GM12878 (cell line): ENCODE measurements at places on chromosomes 4 and X. TPM values are rescaled to one million over a fixed set of nuclear protein-coding genes. Genes with fewer than 3 reads are reported as not detected.
A peak's percentile ranks its signal among the peaks of the same experiment; 100 is the strongest.

- no peaks in the 10 kb centered on the region for H3K36me3 ChIP-seq
- no peaks in the 10 kb centered on the region for H3K27me3 ChIP-seq
- DNase-seq = no peak
- H3K27ac ChIP-seq = no peak overlapping the region
- H3K4me1 ChIP-seq = no peaks in the 10 kb centered on the region
- no peak overlapping the region for H3K4me3 ChIP-seq
These were observed 49.1 kb downstream of the APOOL start for GRCh38 chrX:85052636-85053343.

DNA sequence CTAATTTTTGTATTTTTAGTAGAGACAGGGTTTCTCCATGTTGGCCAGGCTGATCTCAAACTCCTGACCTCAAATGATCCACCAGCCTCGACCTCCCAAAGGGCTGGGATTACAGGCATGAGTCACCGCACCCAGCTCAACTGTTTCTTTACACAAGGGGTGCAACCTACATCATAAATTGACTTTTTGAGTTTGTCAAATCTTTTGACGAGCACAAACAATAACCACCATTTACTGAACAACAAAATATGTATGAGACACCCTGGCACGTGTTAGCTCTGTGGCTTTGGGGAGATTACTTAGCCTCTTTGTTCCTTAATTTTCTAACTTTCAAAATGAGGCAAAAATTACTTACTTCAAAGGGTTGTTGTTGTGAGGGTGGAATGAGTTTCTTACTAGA lies 23.5 kb upstream of the SLC34A2 start:
- no peaks in the 10 kb centered on the region for H3K4me1 ChIP-seq
- no peak overlapping the region for H3K4me3 ChIP-seq
- H3K27me3 ChIP-seq = no peaks in the 10 kb centered on the region
- no peak for DNase-seq
- no peaks in the 10 kb centered on the region for H3K36me3 ChIP-seq
- no peak overlapping the region for H3K27ac ChIP-seq

DNA sequence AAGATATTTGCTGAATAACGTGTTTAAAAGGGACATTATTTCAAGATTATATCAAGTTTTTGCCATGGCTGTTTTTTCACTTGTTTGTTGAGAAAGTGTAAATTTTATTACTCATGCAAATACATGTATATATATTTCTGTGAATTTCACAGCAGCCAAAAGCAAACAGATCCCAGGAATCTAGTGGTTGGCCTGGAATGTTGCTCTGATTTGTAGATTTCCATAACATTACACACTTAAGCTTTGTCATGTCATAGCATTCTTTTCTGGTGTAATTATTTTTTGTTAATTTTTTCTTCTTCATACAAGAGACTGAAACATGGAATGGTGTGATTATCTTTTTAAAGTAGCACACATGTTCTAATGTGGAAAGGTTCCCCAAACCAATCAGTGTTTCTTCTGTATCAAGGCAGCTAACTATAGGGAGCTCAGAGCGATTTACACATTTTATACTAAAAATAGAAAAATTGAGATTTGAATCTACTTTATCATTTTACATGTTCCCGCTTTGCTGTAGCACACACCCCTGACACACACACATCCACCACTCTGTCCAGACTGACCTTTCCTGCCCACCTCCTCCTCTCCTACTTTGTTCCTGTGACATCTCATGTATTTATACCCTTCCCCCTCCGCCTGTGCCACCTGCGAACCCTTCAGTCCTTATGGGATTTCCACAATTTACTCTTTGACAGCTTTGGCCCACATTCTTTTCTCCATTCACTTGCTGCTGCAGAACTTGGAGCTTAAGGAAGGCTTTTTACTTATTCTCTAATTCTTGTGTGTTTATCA lies 20.3 kb downstream of the RUFY3 start:
- no peaks in the 10 kb centered on the region; the same call in 1 of the 2 replicates for H3K27me3 ChIP-seq
- no peaks in the 10 kb centered on the region for H3K36me3 ChIP-seq
- peaks cover 4% of the 10 kb centered on the region for H3K4me1 ChIP-seq
- no peak for DNase-seq
- H3K27ac ChIP-seq = no peak overlapping the region
- H3K4me3 ChIP-seq = no peak overlapping the region

DNA sequence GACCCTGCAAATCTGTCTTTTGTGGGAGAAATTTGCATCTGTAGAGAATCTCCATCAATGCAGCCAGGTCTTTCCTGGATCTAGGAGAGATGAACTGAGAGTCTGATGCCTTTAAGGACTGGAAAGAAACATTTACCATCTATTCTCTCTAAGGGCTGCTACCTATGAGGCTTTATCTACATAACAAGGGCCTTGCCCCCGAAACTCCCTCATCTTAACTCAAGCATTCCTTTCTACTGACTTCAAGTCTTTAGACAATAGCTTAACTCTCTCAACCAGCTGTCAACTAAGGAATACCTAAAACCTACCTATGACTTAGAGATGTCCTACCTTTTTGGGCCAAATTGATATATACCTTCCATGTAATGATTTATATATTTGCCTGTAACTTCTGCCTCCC lies 32.1 kb downstream of the MAGEB17 start:
- DNase-seq = no peak
- no peaks in the 10 kb centered on the region for H3K4me1 ChIP-seq
- no peak overlapping the region for H3K27ac ChIP-seq
- no peaks in the 10 kb centered on the region for H3K27me3 ChIP-seq

DNA sequence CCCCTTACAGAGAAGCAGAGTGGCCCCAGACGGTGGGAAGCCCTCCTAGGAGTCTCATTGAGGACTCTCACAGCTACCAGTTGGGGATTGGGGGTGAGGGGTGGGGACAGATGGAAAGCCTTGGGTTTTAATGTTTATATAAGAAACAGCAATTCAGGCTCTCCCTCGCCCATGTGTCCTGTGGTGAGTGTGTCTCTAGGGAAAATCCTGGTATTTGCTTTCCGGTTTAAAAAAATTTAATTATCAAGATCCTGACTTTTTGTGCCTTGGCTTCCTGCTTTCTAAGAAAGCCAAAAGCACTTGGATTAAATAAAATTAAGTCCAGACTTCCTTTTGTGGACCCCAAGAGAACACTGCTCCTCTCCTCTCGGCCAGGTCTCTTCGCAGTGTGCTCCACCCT lies 93.8 kb downstream of the SOWAHB start:
- H3K4me3 ChIP-seq = no peak overlapping the region
- H3K4me1 ChIP-seq = no peaks in the 10 kb centered on the region
- H3K36me3 ChIP-seq = no peaks in the 10 kb centered on the region
- no peak for DNase-seq

The TMPRSS11D gene
- total RNA-seq = not detected in 2 replicates

- H3K4me1 ChIP-seq = no peaks in the 10 kb centered on the region
- H3K27ac ChIP-seq = no peak overlapping the region; the same call in 1 of the 2 replicates
- no peak for DNase-seq
- no peak overlapping the region for H3K4me3 ChIP-seq
- no peaks in the 10 kb centered on the region for H3K36me3 ChIP-seq
These were observed 153.7 kb downstream of the FBXW7 start for GRCh38 chr4:152382057-152382785.

GRCh38 chr4:75429208-75429607 lies 85.0 kb downstream of the RCHY1 start:
- no peak overlapping the region for H3K27ac ChIP-seq
- no peaks in the 10 kb centered on the region; the same call in 1 of the 2 replicates for H3K4me1 ChIP-seq
- H3K36me3 ChIP-seq = no peaks in the 10 kb centered on the region
- no peaks in the 10 kb centered on the region for H3K27me3 ChIP-seq
- DNase-seq = no peak
- no peak overlapping the region for H3K4me3 ChIP-seq

DNA sequence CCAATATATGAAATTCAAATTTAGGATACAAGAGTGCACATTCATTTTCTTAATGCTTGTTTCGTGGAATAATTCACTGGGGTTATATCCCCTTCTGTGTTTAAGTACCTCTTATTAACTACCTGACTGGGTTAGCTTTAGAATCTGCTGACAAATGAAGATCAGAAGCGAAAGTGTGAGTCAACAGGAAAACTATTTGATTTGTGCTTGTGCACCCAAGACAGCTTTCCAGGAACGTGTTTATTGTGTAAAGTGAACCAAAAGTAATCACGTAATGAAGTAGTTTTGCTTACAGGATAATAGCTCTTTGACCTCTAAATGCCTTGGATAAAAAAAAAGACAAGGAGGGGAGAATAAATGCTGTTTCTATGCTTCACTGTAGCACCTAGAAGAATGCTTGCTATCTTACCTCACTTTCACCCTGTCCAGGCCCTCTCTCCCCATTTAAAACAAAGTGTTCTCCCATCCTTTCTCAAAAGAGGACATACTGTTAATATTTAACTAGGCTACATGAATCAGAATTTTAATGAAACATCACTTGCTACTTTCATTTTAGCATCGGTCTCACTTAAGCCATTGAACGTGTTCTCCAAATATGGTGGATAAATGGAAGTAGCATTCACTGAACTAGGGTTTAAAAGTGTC lies 141.9 kb downstream of the THOC2 start:
- no peaks in the 10 kb centered on the region for H3K27me3 ChIP-seq
- H3K27ac ChIP-seq = no peak overlapping the region
- H3K4me3 ChIP-seq = no peak overlapping the region
- no peaks in the 10 kb centered on the region; the same call in 1 of the 2 replicates for H3K4me1 ChIP-seq
- no peaks in the 10 kb centered on the region for H3K36me3 ChIP-seq
- DNase-seq = peak; percentile 24

DNA sequence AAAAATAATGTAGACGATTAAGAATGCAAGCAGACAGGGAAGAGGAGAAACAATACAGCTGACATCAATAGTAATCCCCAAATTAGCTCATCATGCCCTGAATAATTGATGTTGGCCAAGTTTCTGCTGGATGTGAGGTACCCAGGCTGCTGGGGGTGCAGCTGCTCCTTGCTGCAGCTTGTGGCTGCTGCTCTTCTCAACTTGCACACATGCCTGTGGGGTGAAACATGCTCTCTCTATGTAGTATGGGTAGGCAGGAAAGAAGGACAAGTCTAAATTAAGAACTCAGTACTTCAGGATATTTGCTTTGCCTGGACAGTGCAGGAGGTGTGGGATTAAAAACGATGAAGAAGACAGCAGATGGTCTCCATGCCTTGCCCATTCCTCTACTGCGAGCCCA lies 16.7 kb downstream of the EDA2R start:
- no peaks in the 10 kb centered on the region for H3K36me3 ChIP-seq
- no peak overlapping the region for H3K4me3 ChIP-seq
- no peaks in the 10 kb centered on the region for H3K4me1 ChIP-seq
- no peaks in the 10 kb centered on the region for H3K27me3 ChIP-seq

The ERAS gene
- total RNA-seq = not detected in 2 replicates

- H3K4me1 ChIP-seq = no peaks in the 10 kb centered on the region
- no peak overlapping the region for H3K27ac ChIP-seq
These were observed 138.4 kb upstream of the ARX start for GRCh38 chrX:25154168-25154567.

The FRMD7 gene
- total RNA-seq = not detected in 2 replicates

DNA sequence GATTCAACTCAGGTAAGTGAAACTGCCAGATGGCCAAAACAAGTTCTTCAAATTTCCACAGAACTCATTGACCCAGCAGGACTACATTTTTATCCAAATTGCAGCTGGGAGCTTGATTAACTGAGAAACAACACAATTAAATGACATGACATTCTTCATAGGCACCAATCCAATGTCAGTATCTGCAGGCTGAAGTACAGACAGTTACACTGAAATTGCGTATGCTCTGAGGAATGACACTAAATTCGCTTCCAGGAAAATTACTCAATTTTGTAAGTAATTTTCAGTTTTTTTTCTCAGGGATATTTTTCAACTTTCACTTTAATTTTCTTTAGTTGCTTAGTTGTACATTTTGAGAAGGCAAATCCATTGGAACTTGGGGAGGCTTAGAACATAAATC lies 4.5 kb downstream of the C1GALT1C1 start:
- H3K4me3 ChIP-seq = 0 out of 2 replicates have a peak overlapping the region, but pooled peaks have one; percentile 8
- H3K27me3 ChIP-seq = no peaks in the 10 kb centered on the region
- no peaks in the 10 kb centered on the region; the same call in 1 of the 2 replicates for H3K4me1 ChIP-seq
- no peak overlapping the region for H3K27ac ChIP-seq
- no peaks in the 10 kb centered on the region; the same call in 1 of the 2 replicates for H3K36me3 ChIP-seq
- no peak for DNase-seq

- H3K27me3 ChIP-seq = no peaks in the 10 kb centered on the region
- no peak overlapping the region for H3K4me3 ChIP-seq
- no peak for DNase-seq
- no peaks in the 10 kb centered on the region for H3K36me3 ChIP-seq
- no peaks in the 10 kb centered on the region for H3K4me1 ChIP-seq
These were observed 340.9 kb downstream of the CENPC start for GRCh38 chr4:67204441-67204840.

DNA sequence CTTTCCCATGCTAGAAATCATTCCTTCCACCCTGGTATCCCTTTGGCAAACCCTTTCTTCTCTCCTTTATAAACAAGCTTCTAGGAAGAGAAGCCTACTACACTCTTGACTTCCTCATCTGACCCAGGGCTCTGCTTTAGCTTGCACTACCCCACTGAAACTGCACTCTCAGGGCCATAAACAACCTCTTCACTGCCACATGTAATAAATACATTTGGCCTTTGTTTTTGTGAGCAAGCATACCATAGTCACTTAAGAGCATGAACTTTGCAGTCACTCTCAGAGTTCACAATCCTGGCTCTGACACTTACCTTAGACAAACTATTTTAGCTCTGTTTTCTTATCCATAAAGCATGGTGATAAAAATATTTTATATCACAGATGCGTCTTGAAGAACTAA lies 50.7 kb upstream of the USP38 start:
- H3K36me3 ChIP-seq = no peaks in the 10 kb centered on the region
- no peaks in the 10 kb centered on the region for H3K27me3 ChIP-seq
- no peaks in the 10 kb centered on the region for H3K4me1 ChIP-seq
- H3K27ac ChIP-seq = no peak overlapping the region
- no peak for DNase-seq

The MSL3 gene
- total RNA-seq = 29.0 and 34.2 TPM in 2 replicates

The BEND4 gene
- total RNA-seq = 0.08 and 0.15 TPM in 2 replicates

The ATXN3L gene
- total RNA-seq = not detected in 2 replicates

DNA sequence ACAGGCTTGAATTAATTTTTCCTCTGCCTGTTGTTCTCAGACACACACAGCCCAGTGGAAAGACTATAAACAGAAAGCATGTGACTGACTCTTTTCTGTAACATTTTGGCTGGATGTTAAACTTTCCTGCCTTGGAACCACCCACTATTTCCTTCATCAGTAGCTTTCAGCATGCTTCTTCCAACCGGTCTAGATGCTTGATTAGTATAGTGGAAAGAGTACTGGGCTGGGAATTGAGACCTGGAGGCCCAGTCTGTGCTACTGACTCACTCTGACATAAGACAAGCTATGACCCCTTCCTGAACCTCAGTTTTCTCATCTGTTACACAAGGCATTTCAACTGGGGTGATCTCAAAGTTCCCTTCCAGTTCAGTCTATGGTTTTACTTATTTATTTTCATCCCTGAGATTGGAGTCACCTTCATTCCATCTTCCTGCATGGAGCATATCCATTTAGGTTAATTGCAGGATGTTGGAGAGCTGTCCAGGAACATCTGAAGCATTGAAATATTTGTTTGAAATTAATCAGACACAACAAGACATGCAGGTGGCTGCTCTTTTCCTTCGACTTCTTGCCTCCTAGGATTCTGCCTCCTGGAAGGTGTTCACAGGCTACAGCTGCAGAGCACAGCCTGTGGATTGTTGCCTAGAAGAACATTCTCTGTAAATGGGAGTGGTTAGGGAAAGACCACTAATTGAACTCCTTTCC lies 173.4 kb downstream of the RTL9 start:
- H3K36me3 ChIP-seq = no peaks in the 10 kb centered on the region
- no peak for DNase-seq
- no peaks in the 10 kb centered on the region for H3K4me1 ChIP-seq
- H3K27me3 ChIP-seq = no peaks in the 10 kb centered on the region
- no peak overlapping the region for H3K4me3 ChIP-seq

The AMBN gene
- not detected in 2 replicates for total RNA-seq

The DRD5 gene
- not detected in 2 replicates for total RNA-seq

GRCh38 chrX:19642241-19643109 lies 127.2 kb upstream of the MAP3K15 start:
- no peaks in the 10 kb centered on the region for H3K27me3 ChIP-seq
- H3K36me3 ChIP-seq = peaks cover 3% of the 10 kb centered on the region; the same call in 1 of the 2 replicates
- H3K4me3 ChIP-seq = no peak overlapping the region
- H3K4me1 ChIP-seq = peaks cover 6% of the 10 kb centered on the region
- DNase-seq = no peak

The SLC38A5 gene
- 95.6 and 102 TPM in 2 replicates for total RNA-seq
